ENCODE measurements at places on chromosomes 6 and 20. TPM values are rescaled to one million over a fixed set of nuclear protein-coding genes. Genes with fewer than 3 reads are reported as not detected.

UNC5CL gene
- 9.3 TPM for total RNA-seq

GRCh38 chr20:51923633-51924032 lies 121.3 kb upstream of the SALL4 start:
- no peak for DNase-seq

TXLNB gene
- total RNA-seq, result 0.10 TPM

- no peak for DNase-seq
Measured at GRCh38 chr6:18166312-18167036, 11.3 kb downstream of the KDM1B start.

PCK1 gene
- total RNA-seq, result 1,004 TPM

FLRT3 gene
- 7.9 TPM for total RNA-seq

PPP1R18 gene
- 10.6 TPM for total RNA-seq

GRCh38 chr6:157228426-157229131 lies 94.7 kb downstream of the TMEM242 start:
- DNase-seq, result peak; percentile 42

DNA sequence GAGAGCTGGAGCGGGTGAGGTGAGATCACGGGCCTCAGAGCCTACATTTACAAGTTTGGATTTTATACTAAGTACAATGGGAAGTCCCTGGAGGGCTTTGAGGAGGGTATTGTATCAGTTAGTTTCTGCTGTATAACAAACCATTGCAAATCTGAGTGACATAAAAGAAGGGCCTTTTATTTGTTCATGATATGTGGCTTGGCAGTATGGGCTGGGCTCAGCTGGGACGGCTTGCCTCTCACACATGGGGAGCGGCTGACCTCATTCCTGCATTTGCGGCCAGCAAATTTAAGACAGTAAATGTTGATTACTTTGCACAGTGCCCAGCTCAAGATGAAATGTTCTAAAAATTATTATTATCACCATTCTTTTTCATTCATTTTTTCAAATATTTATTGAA lies 21.7 kb downstream of the GDAP1L1 start:
- no peak for DNase-seq

DNA sequence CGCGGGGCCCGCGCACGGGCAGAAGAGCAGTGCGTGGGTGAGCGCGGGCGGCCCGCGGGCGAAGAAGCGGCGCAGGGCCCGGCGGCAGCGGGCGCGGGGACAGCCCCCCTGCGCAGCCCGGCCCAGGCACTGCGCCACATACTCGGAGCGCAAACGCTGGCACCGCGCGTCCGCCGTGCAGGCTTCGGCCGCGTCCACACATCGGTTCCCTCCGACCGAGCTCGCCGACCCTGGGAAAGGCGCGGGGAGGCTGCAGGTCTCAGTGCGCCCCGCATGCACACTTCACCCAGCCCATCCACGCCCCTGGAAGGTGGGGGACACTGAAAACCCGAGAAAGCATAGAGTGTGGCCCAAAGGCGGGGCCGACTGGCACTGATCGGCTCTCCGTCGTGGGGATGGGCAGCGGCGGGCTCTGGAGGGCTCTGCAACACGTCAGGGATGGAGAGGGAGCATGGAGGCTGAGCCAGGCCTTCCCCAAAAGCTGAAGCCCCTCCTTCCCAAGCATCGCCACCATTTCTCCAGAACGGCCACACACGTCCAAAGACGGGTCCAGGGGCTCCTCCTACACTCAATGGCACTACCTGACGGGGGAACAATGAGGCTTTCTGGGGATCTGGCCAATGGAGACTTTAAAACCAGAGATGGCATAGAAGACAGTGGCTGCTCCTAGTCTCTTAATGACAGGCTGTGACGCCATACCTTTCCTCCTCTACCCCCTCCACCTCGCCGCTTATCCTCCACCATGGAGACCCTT lies 2.0 kb downstream of the GFRA4 start:
- DNase-seq, result no peak

CLPSL2 gene
- total RNA-seq, result not detected

- DNase-seq, result no peak
Measured at GRCh38 chr6:17107863-17108262, 6.0 kb downstream of the STMND1 start.

DNA sequence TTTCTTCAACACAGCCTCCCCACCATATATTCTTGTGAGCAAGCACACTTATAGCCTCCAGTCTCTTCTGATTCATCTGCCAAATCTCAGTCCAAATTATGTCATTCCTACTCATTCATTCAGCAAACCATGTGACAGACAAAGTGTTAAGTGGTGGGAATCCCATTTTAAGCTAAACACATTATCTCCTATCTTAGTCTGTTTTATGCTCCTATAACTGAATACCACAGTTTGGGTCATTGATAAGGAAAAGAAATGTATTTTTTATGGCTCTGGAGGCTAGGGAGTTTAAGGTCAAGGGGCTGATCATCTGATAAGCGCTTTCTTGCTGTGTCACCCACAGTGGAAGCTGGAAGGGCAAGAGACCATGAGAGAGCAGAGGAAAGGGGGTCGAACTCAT lies 23.9 kb upstream of the SMIM13 start:
- DNase-seq, result no peak

MAFB gene
- 35.3 TPM for total RNA-seq

DNA sequence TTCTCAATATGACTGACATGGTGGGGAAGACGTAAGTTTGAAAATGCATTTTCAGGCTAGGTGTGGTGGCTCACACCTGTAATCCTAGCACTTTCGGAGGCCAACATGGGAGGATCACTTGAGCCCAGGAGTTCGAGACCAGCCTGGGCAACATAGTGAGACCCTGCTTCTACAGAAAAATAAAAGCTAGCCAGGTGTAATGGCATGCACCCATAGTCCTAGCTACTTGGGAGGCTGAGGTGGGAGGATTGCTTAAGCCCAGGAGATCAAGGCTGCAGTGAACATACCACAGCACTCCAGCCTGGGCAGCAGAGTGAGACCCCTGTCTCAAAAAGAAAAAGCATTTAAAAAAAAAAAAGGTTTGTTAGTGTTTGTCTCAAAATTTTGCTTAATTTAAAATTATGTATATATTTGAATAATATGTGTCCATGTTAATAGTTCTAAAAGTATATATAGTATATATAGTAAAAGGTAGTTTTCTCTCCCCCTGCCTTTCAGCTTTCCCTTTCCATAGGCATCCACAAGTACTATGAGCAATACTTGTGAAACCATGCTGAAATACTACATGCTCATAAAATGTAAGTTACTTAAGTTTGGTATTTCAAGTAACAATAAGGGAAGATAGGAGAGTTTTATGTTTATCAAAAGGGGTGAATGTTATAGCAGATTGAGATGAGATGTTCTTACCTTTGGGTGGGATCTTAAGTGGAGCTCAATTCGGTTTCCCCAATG lies 15.1 kb downstream of the PTPRA start:
- no peak for DNase-seq

DNA sequence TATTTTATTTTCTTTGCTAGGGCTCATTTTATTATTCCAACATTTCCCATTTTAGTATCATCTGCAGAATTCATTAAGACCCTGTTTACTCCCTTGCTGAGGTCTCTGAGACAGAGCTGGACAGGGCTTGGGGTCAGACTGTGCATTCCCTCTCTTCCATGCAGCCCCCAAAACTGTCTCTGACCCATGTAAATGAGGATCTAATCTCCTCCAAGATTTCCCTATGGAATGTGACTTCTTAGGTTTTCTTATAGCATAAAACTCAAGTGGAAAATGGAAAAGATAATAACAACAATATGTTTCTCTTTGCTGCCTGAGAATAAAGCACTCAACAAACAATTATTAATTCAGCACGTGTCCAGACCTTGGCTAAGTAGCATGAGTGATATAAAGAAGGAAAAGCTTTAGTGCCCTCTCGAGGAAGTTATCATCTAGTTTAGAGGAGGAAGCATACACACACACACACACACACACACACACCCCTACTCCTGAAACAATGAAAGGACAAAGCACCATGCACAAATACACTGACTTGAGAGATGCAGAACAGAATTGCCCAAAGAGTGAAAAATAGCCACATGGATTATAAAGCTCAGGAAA lies 815.5 kb downstream of the BCKDHB start:
- DNase-seq, result no peak

- no peak for DNase-seq
Measured at GRCh38 chr6:79614326-79615305, 16.5 kb upstream of the SH3BGRL2 start.

DNA sequence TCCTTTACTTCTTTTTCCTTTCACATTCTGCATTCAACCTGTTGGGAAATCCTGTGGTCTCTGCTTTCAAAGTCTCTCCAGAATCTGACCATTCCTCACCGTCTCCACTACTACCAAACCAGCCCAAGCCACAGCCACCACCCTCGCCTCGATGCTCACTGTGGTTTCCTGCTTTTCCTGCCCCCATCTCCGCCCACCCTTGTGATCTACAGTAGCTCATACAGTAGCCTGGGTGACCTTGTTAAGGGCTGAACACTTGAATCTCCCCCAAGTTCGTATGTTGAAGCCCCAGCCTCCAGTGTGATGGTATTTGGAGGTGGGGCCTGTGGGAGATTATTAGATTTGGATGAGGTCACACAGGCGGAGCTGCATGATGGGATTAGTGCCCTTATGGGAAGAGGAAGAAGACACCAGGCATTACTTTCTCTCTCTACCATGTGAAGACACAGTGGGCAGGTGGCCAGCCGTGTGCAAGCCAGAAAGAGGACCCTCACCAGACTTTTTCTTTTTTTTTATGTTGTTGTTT lies 189.0 kb upstream of the UST start:
- no peak for DNase-seq

DNA sequence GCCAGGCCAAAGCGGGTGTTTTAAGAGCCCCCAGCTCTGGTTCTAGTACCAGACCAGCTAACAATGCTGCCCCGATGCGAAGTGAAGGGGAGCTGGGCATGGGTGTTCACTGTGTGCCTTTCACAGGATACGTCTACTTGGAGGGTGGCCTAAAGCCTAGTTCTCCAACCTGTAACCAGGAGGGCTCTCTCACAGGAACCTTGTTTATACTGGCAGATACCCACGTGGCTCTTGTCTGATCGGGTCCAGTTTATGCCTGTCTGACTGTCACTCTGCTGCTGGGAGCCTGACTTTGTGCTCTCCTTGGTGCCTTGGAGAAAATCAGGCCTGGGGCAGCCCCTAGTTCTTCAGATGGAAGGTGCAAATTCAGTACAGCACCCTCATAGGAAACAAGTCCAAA lies 60.2 kb upstream of the RNF144B start:
- no peak for DNase-seq

TNFRSF21 gene
- total RNA-seq, result 2.8 TPM

GRCh38 chr6:144305567-144305966 lies 20.4 kb downstream of the UTRN start:
- DNase-seq, result no peak

ELOVL4 gene
- total RNA-seq, result not detected

DNA sequence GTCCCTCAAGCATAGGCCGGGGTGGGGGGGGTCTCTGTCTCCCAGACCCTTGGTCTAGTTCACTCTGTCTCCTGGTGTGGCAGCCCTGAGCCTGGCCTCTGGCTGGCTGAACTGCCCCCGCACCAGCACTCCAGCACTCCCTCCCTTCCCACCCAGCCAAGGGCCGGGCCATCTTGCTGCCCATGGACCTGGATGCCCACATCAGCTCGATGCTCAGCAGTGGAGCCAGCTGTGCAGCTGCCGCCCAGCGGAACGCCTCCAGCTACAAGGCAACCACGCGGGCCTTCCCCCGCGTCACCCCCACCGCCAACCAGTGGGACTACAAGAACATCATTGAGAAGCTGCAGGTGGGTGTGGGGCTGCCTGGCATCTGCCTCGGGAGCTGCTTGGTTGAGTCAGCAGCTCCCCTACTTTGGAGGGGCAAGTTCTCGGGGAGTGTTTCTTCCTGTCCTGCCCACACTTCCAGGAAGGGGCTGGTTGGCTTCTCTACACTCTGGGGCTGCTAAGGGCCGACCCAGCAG lies 28.4 kb downstream of the UQCC2 start:
- no peak for DNase-seq

GRCh38 chr20:5046656-5047339 lies 45.5 kb upstream of the SLC23A2 start:
- no peak for DNase-seq

DNA sequence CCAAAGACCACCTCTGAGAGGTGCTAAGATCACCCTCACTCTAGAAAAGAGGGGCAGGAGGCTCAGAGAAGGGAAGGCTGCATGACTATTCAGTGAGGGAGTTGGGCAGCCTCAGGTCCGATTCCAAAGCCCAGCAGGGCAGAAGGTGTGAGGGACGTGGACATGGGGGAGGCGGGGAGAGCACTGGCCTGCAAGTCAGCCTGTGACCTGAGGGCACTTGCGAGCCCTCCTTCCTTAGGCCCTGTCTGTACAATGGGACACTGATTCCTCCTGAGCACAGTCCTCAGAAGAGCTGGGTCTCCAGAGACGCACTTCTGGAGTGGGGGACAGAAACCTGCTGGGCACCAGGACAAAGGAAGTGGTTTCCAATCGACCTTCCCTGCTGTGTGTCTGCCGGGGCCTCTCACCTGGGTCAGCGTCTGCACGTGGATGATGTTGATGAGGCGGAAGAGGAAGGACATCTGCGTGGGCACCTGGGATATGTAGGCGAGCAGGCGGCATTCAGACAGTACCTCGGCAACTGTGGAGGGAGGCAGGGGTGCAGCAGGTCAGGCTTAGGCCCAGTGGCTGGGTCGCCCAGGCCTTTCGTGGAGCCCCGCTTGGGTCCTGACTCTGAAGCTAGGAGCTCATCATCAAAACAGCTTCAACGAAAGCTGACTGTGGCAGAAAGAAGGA lies 48.5 kb downstream of the MYH7B start:
- DNase-seq, result peak; percentile 23

DNA sequence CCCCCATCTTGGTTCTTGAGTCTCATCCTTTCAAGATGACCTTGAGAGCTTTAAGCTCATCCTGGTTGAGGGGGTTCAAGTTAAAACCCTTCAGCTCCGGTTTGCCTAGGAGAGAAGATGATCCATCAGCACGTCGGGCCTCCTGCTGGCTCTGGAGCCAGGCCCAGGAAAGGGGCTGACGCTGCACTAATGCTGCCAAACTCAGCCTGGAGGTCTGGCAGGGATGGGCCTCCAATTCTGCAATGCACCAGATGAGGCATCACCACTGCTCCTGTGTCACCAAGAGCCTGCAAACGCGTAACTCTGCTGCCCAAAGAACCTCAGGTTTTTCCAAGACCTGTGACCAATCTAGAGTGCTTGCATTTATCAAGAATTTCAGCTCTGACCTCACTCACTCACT lies 6.1 kb downstream of the PDRG1 start:
- no peak for DNase-seq

FAM184A gene
- total RNA-seq, result 3.8 TPM

DNA sequence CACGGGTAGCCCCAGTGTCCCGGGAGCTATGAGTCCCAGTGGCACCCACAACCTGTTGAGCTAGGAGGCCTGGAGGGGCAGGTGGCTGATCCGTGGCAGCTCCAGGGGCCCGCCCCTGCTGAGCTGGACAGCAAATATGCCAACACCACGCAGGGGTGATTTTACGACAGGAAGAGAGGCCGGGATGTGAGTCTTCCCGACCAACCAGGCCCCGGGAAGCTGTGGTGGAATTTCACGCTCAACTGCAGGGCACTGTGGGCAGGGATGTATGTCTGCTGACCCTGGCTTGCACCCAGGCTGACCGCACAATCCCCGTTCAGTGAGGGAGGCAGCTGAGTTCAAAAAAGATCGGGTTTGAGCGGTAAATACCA lies 183.9 kb downstream of the ERMARD start:
- no peak for DNase-seq

PRSS16 gene
- total RNA-seq, result 0.08 TPM

- no peak for DNase-seq
Measured at GRCh38 chr20:46809706-46810360, 84.8 kb upstream of the EYA2 start.

GRCh38 chr20:21393166-21393565 lies 4.2 kb downstream of the NKX2-4 start:
- no peak for DNase-seq

- DNase-seq, result no peak
Measured at GRCh38 chr20:53622247-53623133, 28.9 kb upstream of the ZNF217 start.
